Psoas muscle (tissue), 8 donors: ENCODE measurements at places on chromosomes 12 and 14. TPM values are rescaled to one million over a fixed set of nuclear protein-coding genes. Genes with fewer than 3 reads are reported as not detected.

Gene RNASE1
- polyA plus RNA-seq = 111 TPM

Gene COCH
- polyA plus RNA-seq = 0.38 TPM

Gene CABP1
- polyA plus RNA-seq = 2.3 TPM

Gene GDF3
- 0.04 TPM for polyA plus RNA-seq

Gene KRT82
- not detected for polyA plus RNA-seq

Gene LRCOL1
- polyA plus RNA-seq = not detected

Gene KRT79
- 0.03 TPM for polyA plus RNA-seq

Gene ADGRD1
- 3.3 TPM for polyA plus RNA-seq

Gene ESR2
- polyA plus RNA-seq = not detected

Gene HAL
- 0.04 TPM for polyA plus RNA-seq

Gene IFNG-AS1
- not detected for polyA plus RNA-seq

Gene GLIPR1
- polyA plus RNA-seq = 4.4 TPM

Gene IRAK3
- polyA plus RNA-seq = 1.3 TPM

Gene DNAI7
- 0.18 TPM for polyA plus RNA-seq

Gene BDKRB2
- polyA plus RNA-seq = 0.49 TPM

Gene MYO1H
- not detected for polyA plus RNA-seq

Gene TDRD9
- 0.13 TPM for polyA plus RNA-seq

Gene IQSEC3
- 0.30 TPM for polyA plus RNA-seq

Gene HOXC11
- polyA plus RNA-seq = 2.2 TPM

Gene SMCO2
- polyA plus RNA-seq = not detected

Gene CLEC1B
- not detected for polyA plus RNA-seq

Gene DDX24
- 66.5 TPM for polyA plus RNA-seq

Gene SPTB
- polyA plus RNA-seq = 153 TPM

Gene AKAP5
- 0.01 TPM for polyA plus RNA-seq

Gene ZDHHC22
- not detected for polyA plus RNA-seq

Gene PMEL
- polyA plus RNA-seq = 0.14 TPM

Gene REP15
- polyA plus RNA-seq = 1.1 TPM

Gene ALKBH2
- polyA plus RNA-seq = 28.0 TPM

Gene IRAK4
- polyA plus RNA-seq = 2.9 TPM

Gene PKP2
- 3.8 TPM for polyA plus RNA-seq

Gene MYRFL
- polyA plus RNA-seq = 0.12 TPM

Gene ERBB3
- 0.26 TPM for polyA plus RNA-seq

Gene SUOX
- polyA plus RNA-seq = 15.5 TPM

Gene AICDA
- polyA plus RNA-seq = 0.04 TPM

Gene TMEM229B
- polyA plus RNA-seq = 0.48 TPM

Gene PLXNC1
- 0.18 TPM for polyA plus RNA-seq
